ENCODE measurements at places on chromosomes 3 and 15.

GRCh38 chr3:55909373-55909772 lies 422.3 kb upstream of the WNT5A start:
- DNase-seq: no peak

DNA sequence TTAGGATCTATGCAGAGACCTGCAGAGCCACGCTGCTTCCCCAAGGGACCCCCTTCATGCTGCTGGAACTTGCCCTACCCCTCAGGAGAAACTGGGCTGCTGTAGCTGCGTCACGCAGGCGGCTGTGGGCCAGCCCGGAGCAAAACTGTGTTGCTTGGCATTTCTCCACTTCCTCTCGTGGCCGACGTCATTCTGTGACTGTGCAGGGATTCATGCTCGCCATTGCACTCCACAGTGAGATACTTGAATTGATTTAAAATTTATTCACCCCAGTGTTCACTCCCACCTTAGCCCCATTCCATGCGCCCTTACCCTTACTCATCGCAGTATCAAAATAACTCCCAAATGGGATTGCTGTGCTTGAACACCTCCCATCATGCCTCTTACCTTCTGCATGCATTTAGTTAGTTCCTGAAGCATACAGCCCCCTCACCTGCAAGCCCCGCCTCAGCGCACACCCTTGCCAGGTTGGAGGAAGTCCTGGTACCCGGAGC lies 45.7 kb downstream of the TMEM44 start:
- no peak for DNase-seq

DNA sequence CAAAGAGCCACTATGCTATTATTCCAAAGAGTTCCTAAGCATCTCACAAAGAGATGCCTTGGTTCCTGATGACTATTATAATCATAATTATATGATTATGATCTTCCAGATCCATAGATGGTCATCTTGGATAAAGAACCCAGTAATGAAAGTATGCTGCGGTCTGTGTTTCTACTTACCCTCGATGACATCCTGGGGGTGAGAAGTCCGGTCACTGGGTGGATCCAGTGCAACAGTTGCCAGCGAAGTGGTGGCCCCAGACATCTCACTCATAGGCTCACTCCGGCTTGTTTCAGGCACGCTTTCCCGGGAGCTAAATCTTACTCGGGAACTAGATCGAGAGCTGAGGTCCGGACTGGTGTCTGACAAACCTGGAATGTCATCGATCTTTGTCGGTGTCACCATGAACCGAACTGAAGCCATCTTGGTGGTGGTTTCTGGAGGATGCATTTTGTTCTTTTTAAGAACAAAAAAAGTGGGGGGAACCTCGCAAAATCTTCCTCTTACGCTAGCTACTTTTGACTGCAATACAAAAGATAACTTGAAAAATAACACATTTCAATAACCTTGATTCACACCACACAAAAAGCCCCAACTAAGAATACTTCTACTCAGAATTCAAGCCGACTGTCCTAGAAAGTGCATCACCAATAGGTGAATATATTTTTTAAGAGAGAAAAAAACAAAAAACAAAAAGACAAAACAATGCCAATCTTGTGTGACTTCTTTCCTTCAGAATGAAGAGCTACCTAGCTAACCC lies 1.2 kb downstream of the SLC12A6 start:
- DNase-seq: no peak

GRCh38 chr15:51341366-51342226 lies at the start of gene GLDN:
Gene GLDN (plus strand): TSS chr15:51341655. CDS start chr15:51341685, 30 bp downstream.
- DNase-seq: no peak

GRCh38 chr3:172461530-172462138 lies 13.4 kb upstream of the GHSR start:
- DNase-seq: peak; percentile 2

- no peak for DNase-seq
Measured at GRCh38 chr3:187063286-187064121, 75.8 kb downstream of the RPL39L start.

GRCh38 chr3:64216274-64217147 lies 8.8 kb downstream of the PRICKLE2 start:
- no peak for DNase-seq

- no peak for DNase-seq
Measured at GRCh38 chr3:22620498-22620897, 582.6 kb upstream of the UBE2E2 start.

- no peak for DNase-seq
Measured at GRCh38 chr3:25469558-25469957, 41.5 kb downstream of the RARB start.

DNA sequence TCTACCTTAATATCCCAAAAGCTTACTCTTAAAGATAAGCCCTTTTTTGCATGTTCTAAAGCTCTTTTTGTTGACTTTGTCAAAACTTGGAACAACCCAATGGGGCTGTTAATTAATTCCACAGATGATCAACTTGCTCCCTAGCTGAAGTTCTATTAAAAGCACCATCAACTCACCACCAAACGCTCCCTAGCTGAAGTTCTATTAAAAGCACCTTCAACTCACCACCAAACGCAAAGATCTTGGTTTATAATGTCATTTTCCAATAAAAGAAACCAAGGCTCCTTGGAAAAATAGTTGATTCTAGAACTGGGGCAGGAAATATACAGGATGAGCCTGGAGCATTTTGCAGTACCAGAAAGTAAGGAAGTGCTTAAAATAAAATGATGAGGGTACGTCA lies 122.3 kb upstream of the STT3B start:
- DNase-seq: no peak

DNA sequence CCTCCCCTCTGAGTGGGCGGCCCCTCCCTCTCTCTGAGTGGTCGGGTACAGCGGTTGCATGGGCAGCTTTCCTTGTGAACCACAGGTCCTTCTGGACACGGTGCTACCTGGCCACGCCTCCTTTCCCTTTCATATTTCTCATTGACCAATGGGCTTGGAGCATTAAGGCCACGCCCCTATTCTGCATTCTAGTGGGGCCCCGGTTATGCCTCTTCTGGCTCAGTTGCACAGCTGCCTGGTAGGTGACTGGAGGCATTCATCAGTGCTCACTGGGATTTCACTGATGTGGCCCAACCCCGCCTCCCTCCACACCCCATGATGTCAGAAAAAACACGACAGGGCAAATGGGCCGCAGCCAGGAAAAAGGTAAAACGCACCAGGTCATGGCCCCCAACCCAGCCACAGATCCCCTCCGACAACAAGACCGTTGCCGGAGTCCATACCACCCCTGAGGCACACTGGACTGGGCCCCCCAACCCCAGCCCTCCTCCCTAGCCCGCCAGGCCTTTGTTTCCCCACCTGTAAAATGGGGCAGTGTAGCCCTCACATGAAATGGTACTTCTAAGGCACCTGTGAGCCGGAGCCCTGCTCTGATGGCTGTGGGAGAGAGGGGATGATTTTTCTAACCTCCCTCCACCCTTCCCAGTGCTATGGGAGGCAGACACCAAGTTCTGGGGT lies 26.3 kb downstream of the NGRN start:
- DNase-seq: no peak

DNA sequence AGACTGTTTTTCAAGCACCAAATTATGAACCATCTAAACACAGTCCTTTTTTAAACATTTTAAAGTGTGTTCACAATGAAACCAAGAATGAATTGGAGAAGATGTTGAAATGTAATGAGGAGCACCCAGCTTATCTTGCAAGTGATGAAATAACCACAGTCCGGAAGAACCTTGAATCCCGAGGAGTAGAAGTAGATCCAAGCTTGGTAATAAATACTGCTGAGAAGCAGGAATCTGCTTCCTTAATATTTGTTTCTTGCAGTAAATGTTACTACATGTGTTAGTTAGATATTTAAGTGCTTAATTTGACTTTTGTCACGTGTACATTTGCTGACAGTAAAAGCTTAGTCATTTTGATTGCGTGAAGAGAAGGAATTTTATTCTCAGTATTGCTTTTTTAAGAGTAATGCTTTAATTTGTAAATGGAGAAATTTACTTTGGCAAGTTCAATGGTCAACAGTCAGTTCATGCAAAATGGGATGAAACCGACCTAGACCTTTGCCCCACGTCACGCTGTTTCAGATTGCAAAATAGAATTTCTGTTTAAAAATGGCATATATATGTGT lies 69.8 kb downstream of the OPA1 start:
- DNase-seq: no peak

GRCh38 chr3:151379083-151379734 lies 5.3 kb downstream of the P2RY12 start:
- no peak for DNase-seq

DNA sequence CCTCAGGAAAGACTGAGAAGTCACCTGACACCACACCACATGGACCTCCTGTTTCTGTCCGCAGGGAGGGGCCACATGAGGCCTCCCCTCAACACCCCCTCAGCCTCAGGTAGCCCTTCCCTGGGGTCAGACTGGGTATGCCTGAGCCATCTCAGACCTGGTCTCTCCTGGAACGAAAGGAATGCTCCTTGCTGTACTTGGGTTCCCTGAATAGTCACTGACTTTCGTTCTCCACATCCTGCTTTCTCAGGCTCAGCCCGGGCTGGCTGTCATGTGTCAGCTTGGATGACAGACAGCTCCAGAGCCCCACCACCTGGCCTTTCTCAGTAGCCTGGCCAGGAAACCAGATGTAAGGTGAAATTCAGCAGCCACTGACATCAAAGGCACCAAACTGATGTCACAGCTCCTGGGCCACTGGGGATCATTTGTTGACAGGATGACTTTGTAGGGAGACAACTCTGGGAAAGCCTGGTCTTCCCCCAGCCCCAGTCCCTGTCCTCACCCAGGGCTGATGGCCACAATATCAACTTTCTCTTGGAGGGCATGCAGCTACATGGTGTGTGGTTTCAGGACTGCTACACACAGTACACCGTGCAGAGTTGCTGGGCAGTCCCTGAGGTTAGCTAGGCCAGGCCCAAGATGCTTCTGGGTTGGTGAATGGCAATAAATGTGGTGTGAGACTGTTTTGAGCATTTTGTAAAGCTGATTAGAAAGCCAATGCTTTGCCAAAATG lies 141.4 kb upstream of the MRPS22 start:
- DNase-seq: peak; percentile 61

DNA sequence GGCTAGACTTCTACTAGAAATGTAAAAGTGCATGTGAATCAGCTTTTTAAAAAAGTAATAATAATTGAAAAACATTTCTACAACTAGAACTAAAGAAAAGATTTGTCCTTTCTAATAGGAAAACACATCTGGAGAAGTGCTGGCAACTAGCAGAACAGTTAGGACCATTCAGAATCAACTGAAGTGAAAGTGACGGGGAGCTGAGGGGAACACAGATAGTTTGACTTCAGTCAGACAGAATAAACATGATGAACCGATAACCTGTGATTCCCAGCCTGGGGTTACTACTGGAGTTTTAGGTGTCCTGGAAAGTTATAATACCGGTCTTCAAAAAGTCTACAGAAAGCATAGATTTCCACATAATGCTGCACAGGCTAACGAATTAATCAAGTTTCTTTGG lies 28.1 kb downstream of the OPA1 start:
- no peak for DNase-seq

DNA sequence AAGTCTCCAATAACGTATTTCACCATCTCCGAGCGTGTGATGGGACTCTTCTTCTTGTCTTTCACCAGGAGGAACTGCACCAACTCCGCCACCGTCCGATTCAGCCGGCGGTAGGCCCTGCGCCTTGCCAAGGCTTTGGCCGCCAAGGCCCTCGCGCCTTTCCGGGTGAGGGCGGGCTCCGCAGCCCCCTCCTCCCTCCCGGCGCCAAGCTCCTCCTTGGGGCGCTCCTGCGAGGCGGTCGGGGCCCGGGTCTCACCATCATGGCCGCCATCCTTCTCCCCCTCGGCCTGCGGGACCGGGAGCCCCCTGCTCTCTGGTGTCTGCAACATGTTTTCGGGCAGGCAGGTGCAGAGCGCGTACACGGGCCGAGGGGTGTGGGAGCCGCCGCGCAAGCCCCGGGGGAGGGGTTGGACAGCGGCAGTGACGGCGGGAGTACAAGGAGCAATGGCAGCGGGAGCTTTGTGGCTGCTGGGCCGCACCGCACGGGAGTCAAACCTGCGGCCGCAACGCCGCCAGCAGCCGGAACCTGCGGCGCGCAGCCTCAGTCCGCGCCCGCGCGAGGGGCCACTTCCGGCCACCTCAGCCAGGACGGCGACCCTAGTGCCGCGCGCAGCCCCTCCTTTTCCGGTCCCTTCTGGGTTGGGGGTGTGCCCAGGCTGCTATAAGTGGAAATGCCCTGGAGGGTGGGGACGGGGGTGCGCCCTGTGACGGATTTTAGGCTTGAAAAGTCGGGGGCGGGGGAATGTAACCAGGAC lies at the start of gene MAGEF1:
MAGEF1 (minus strand) TSS at position 572 of the 755 bp plus-strand sequence; CDS start at position 329, 243 bp downstream.
- DNase-seq: peak; percentile 87

- peak; percentile 24 for DNase-seq
Measured at GRCh38 chr3:59424268-59425010, 374.6 kb upstream of the CFAP20DC start.

GRCh38 chr3:188154809-188155574 lies 1.0 kb downstream of the LPP start:
- DNase-seq: no peak

GRCh38 chr3:94019659-94020058 lies 8.7 kb downstream of the STX19 start:
- DNase-seq: no peak
